ENCODE measurements at places on chromosomes 3 and 15.

GRCh38 chr3:20310629-20311028 lies 124.6 kb upstream of the SGO1 start:
- H3K4me1 ChIP-seq: no peaks in the 10 kb centered on the region
- no peaks in the 10 kb centered on the region for H3K27me3 ChIP-seq
- no peak overlapping the region for H3K27ac ChIP-seq

- H3K27me3 ChIP-seq: no peaks in the 10 kb centered on the region
- H3K27ac ChIP-seq: peak overlapping the region; percentile 98
- peak overlapping the region; percentile 91 for H3K4me3 ChIP-seq
- H3K4me1 ChIP-seq: peaks cover 46% of the 10 kb centered on the region
- peaks cover 10% of the 10 kb centered on the region for H3K36me3 ChIP-seq
- DNase-seq: no peak
These were observed 660 bp downstream of the ZNF106 start for GRCh38 chr15:42490291-42490670.

DNA sequence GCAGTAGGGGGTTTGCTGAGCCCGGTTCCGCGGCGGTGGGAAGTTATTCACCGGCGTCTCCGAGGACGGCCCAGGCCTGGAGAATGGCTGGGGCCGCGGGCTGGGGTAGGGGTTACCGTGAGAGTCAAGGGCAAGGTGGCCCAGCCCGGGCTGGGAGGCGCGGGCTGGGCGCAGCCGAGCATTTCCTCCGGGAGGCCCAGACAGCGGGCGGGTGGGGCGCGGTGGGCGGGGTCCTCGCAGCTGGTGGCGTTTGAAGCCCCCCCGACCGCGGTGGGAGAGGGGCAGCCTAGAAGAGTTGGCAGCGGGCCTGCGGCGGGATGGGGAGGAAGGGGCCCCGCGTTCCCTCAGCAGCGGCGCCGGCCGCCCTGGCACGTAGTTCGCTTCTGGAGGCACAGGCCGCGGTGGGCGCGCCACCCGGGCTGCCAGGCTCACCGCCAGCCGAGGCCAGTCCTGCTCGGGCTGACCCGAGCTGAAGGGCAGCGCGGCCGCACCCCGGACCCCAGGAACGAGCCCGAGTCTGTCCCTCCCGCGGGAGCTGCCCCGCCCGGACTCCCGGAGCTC lies 960 bp upstream of the KLF13 start:
- H3K27ac ChIP-seq: peak overlapping the region; percentile 91
- no peaks in the 10 kb centered on the region for H3K27me3 ChIP-seq
- peaks cover 26% of the 10 kb centered on the region for H3K4me1 ChIP-seq
- H3K4me3 ChIP-seq: peak overlapping the region; percentile 88

DNA sequence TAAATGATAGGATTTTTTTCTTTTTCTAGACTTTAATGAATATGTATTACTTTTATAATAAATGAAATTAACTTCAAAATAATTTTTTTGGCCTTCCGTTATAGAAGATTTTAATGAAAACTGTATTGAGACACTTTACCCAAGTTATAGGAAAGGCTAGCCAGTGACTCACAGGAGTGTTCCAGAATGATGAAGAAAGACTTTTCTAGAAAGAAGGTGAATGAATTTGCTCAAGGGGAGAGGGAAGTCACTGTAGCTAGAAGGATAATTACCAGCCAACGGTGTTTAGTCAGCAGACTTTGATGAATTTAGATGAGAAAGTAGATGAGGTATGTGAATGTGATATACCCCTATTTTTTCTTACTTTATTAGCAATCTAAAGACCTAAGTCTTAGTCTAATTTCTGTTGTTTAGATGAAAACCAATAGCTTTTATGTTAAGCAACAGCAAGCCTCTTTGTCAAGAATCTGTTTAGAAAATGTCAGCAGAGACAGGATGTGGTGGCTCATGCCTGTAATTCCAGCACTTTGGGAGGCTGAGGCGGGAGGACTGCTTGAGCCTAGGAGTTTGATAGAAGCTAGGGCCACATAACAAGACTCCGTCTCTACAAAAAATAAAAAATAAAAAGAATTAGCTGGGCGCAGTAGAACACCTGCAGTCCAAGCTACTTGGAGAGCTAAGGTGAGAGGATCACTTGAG lies 3.2 kb downstream of the ALAS1 start:
- peaks cover 65% of the 10 kb centered on the region for H3K4me1 ChIP-seq
- H3K4me3 ChIP-seq: no peak overlapping the region
- H3K27ac ChIP-seq: peak overlapping the region; percentile 74
- peaks cover 61% of the 10 kb centered on the region for H3K36me3 ChIP-seq

DNA sequence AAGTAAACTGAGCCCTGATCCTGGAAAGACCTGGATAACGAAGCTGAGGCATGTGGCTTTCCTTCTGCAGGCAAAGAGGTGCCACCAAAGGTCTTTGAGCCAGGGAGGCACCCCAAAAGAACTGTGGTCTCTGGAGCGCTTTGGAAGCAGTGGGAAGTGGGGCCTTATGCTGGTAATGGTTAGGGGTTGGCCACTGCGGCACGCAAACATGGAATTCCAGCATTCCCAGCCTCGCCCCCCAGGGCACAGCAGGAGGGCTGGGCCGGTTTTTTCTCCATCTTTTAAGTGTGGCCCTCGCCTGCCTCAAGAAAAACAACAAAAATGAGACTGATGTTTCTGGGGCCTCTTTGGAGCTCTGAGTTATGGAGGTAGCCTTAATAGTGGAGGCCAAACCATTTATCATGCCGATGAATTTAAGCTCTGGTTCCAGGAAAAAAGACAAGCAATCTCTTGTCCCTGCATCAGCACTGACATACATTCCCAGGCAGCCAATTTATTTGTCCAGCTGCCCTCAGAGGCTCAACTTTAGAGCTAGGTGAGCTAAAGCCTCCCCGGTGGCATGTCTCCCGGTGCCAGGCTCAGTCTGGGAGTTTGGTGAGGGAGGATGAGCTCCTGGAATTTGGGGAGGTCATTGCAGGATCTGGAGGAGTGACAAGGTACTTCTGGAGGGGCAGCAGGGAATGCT lies 109.0 kb downstream of the TLE3 start:
- H3K4me1 ChIP-seq: no peaks in the 10 kb centered on the region
- peaks cover 9% of the 10 kb centered on the region for H3K27me3 ChIP-seq
- no peaks in the 10 kb centered on the region for H3K36me3 ChIP-seq
- no peak for DNase-seq
- H3K4me3 ChIP-seq: no peak overlapping the region
- no peak overlapping the region for H3K27ac ChIP-seq

GRCh38 chr3:56988458-56989168 lies 71.9 kb upstream of the SPATA12 start:
- no peak overlapping the region for H3K4me3 ChIP-seq
- H3K27me3 ChIP-seq: peaks cover 14% of the 10 kb centered on the region
- H3K36me3 ChIP-seq: no peaks in the 10 kb centered on the region
- H3K4me1 ChIP-seq: peaks cover 19% of the 10 kb centered on the region
- H3K27ac ChIP-seq: no peak overlapping the region
- peak; percentile 78 for DNase-seq

GRCh38 chr3:12287727-12288181 lies 1.1 kb upstream of the PPARG start:
- peaks cover 10% of the 10 kb centered on the region for H3K4me1 ChIP-seq
- H3K4me3 ChIP-seq: peak overlapping the region; percentile 43
- peak; percentile 19 for DNase-seq
- H3K27me3 ChIP-seq: peaks cover 43% of the 10 kb centered on the region

DNA sequence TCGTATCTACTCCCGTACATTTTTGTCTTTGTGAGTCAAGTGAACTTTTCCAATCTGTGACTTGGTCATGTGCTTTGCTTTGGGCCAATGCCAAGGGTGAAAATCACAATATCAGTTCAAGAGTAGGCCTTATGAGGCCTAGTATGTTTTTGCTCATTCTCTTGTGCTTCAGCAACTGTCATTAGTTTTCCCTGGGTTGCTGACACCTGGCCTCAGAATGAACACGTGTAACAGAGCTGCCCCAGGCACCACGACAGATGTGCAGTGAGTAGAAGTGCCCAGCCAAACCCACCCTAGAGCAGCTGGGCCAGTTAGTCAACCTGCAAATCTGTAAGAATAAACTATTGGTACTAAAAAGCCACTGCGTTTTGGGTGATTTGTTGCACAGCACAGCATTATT lies 460.3 kb upstream of the WNT5A start:
- no peaks in the 10 kb centered on the region for H3K4me1 ChIP-seq
- H3K36me3 ChIP-seq: no peaks in the 10 kb centered on the region
- no peak overlapping the region for H3K27ac ChIP-seq

GRCh38 chr3:166100730-166101129 lies 263.5 kb upstream of the BCHE start:
- no peak overlapping the region for H3K4me3 ChIP-seq
- H3K27me3 ChIP-seq: no peaks in the 10 kb centered on the region
- no peak overlapping the region for H3K27ac ChIP-seq
- no peak for DNase-seq
- H3K4me1 ChIP-seq: no peaks in the 10 kb centered on the region
- H3K36me3 ChIP-seq: no peaks in the 10 kb centered on the region

GRCh38 chr3:12840591-12841148 lies 695 bp downstream of the RPL32 start:
- no peaks in the 10 kb centered on the region for H3K27me3 ChIP-seq
- peak overlapping the region; percentile 93 for H3K4me3 ChIP-seq
- peaks cover 45% of the 10 kb centered on the region for H3K4me1 ChIP-seq
- peak overlapping the region; percentile 98 for H3K27ac ChIP-seq

DNA sequence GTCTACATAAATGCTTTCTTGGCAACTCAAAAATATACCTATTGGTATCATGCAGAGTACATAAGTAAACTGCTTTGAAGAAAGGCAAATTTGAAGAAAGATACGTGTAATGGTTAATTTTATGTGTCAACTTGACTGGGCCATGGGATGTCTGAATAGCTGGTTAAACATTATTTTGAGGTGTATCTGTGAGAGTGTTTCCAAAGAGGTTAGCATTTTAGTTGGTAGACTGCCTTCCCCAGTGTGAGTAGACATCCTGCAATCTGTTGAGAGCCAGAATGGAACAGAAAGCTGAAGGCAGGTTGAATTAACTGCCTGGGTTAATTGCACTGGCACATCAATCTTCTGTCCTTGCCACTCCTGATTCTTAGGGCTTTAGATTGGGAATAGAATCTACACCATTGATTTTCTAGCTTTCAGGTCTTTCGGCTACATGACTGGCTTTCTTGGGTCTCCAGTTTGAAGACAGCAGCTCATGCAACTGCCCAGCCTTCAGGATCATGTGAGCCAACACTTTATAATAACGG lies 98.3 kb downstream of the CMSS1 start:
- no peak overlapping the region for H3K27ac ChIP-seq
- peaks cover 6% of the 10 kb centered on the region for H3K36me3 ChIP-seq
- H3K27me3 ChIP-seq: no peaks in the 10 kb centered on the region
- H3K4me3 ChIP-seq: no peak overlapping the region
- no peak for DNase-seq

DNA sequence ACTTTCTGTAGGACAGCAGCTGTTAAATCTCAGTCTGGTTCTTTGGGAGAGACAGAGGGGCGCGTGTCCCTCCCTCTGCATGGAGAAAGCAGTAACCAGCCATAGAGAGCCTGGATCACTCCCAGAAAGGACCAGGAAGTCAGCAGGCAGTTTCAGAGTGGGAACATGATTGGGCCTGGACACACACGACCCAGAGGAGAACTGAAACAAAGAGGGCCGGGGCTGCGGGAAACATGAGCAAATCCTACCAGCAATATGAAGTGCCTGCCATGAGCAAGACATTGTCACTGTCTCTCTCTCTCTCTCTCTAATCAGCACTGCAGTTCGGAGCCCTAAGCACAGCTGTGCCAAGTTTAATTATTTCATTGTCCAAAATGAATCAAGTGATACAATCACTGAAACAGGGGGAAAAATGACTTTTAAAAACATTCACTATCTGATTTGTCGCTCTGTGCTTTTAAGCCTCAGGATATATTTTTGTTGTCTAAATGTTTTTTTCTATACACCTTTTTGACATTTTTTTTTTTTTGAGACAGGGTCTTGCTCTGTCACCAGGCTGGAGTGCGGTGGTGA lies 17.6 kb downstream of the MUC13 start:
- no peaks in the 10 kb centered on the region for H3K36me3 ChIP-seq
- H3K27me3 ChIP-seq: peaks cover 3% of the 10 kb centered on the region
- no peak overlapping the region for H3K27ac ChIP-seq
- no peak for DNase-seq

DNA sequence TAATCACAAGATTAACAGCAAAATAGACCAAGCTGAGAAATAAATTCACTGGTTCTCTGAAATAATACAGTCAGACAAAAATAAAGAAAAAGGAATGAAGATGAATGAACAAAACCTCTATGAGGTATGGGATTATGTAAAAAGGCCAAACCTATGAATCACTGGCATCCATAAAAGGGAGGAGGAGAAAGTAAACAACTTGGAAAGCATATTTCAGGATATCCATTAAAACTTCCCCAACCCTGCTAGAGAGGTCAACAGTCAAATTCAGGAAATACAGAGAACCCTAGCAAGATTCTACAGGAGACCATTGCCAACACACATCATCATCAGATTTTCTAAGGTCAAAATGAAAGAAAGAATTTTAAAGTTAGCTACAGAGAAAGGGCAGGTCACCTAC lies 649.7 kb upstream of the CBLB start:
- H3K27me3 ChIP-seq: no peaks in the 10 kb centered on the region
- H3K4me1 ChIP-seq: peaks cover 3% of the 10 kb centered on the region

DNA sequence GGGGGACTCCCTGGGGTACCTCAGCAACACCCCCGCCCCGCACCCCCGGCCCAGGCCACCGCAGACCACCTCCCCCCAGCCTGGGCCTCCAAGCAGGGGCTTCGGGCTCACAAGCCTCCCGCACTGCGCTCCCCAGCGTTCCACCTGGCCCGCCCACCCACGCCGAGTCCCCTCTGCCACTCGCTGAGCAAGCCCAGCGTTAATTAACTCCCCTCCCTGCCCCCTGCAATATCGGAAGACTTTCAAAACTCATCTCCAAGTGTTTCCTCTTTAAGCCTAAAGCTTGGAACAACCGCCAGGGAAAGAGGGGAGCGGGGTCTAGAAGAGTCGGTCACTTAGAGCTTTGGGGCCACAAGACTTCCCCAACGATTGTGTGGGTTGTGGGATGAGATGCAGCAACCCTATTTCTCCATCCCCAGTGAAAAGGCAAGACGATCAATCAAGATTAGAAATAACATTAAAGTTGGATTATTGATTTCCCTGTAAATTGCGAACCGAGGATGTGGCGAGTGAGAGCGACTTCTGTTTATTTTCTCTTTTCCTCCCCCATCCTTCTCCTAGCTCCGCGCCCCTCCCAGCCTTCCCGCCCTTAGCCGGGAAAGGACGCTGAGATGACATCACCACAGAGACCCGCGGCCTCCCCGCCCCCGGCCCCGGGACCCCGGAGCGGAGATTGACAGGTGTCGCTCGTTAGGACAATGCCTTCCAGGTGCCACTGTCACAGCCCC lies 30.2 kb downstream of the NR2F2 start:
- H3K27me3 ChIP-seq: peaks cover 66% of the 10 kb centered on the region
- peaks cover 20% of the 10 kb centered on the region for H3K4me1 ChIP-seq
- DNase-seq: no peak

GRCh38 chr15:26724381-26725150 lies 48.3 kb downstream of the GABRB3 start:
- H3K4me3 ChIP-seq: no peak overlapping the region
- no peak overlapping the region for H3K27ac ChIP-seq
- H3K36me3 ChIP-seq: no peaks in the 10 kb centered on the region
- no peaks in the 10 kb centered on the region for H3K27me3 ChIP-seq
- no peak for DNase-seq

GRCh38 chr15:69557707-69558409 lies 105.2 kb downstream of the RPLP1 start:
- no peak overlapping the region for H3K27ac ChIP-seq
- H3K27me3 ChIP-seq: no peaks in the 10 kb centered on the region
- no peak overlapping the region for H3K4me3 ChIP-seq
- H3K36me3 ChIP-seq: no peaks in the 10 kb centered on the region
- H3K4me1 ChIP-seq: no peaks in the 10 kb centered on the region
